ENCODE measurements at places on chromosomes 4 and X.
A peak's percentile ranks its signal among the peaks of the same experiment; 100 is the strongest.

DNA sequence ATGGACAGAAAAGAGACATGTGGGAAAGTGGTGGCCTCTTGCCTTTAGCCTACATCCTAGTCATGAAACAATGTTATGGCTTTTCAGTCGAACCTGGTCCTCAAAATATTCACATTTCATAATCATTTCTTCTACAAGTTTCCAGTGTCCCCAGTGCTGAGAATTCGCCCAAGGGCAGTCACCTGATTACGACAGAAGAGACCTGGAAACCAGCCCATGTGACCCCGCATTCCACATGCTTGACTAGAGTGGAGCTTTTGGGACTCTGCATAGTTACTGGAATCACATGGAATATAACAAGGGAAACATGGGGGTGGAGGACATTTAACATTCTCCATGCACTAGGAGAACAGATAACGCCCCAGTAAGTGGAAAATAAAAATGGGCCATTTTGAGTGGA, 100.1 kb downstream of the PPARGC1A start:
- DNase-seq: no peak

DNA sequence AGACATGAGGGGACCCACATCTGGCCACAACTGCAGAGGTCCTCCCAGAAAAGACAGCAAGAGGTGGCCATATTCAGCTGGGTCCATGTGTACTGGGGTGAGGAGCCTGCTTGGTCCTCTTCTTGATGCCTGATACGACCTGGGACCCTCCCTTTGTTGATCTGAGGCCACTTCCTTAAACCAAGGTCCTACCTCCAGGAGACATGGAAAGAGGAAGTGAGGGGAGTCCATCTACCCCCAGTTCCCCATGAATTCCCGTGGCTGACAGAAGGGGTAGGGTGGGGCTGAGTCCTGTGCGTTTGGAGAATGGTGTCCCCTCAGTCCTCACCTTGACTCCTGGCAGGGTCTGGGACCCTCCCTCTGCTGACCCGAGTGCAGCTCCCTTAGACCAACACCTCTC, 2.1 kb downstream of the MAGEA10 start:
- DNase-seq: no peak

- no peak for DNase-seq
These were observed 1454.3 kb downstream of the FSTL5 start for GRCh38 chr4:160709546-160709945.

- no peak for DNase-seq
These were observed 25.9 kb downstream of the RNF175 start for GRCh38 chr4:153733751-153734448.

GRCh38 chrX:10158279-10159144, 1.7 kb downstream of the CLCN4 start:
- no peak for DNase-seq

- DNase-seq: no peak
These were observed 36.6 kb upstream of the GPR78 start for GRCh38 chr4:8543623-8544022.

- no peak for DNase-seq
These were observed 139.7 kb downstream of the MAPK10 start for GRCh38 chr4:86220121-86220520.

DNA sequence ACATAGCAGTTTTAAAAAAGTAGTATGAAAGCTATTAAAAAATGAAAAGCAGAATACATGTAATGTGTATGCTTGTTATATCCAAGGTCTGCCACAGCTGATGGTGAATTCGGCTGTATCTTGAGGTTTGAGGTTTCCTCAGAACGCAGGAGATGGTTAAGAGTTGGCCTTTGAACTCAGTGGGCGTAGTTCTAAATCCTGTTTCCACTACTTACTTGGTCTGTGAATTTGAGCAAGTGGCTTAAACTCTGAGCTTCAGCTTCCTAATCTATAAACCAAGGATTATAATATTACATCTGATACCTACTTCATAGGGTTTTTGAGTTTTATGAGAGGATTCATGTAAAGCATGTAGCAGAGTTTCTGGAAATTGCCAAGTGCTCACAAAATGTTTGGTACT, 125.2 kb downstream of the STIM2 start:
- no peak for DNase-seq

- peak; percentile 84 for DNase-seq
These were observed 4.8 kb downstream of the SOWAHD start for GRCh38 chrX:119763181-119763580.

DNA sequence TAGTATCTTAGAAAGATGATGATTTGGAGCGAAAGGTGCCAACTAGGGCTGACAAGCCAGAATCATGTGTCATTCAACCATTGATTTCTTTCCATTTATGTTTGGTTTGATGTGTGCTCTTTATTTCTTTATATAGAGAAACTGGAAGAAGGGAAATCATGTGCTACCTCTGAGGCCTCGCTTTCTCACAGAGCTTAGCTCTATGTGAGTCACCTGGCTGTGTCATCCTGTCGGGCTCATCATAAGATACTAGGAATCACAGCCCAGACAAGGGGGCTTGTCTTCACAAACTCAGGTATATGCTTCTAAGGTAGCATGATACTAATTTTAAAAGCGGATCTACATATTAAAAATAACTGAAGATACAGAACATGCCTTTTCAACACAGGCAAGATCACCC, 81.7 kb upstream of the GPM6B start:
- no peak for DNase-seq

DNA sequence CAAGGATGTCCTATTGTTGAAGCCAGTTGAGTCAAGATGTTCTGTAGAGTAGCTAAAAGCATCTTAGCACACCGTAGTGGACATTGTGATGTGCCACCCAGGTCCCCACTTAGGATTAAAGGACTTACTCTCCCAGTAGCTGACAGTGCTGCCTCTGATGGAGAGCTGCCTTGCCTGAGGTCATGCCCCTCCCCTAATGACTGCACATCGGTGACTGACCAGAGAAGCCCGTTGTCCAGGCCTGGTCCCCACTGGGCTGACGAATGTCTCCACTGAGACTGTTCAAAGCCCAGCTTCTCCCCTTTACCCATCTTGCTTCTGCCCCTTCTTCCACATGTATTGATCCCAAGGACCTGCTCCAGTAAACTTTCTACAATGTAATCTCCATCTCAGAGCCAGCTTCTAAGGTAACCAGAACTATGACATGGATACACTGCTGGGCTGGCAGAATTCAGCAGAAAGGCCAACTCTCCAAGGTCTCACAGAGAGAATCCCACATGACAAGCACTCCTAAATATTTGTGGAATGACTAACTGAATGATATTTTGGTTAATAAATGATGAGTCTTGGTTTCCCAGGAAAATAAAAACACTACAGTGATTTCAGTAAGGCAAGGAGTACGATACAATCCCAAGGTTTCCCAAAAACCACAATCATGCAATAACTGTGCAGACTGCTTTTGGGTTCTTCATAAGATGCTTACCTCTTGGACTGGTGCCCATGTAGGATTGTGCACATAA, 82.4 kb upstream of the TMEM150C start:
- peak; percentile 75 for DNase-seq

DNA sequence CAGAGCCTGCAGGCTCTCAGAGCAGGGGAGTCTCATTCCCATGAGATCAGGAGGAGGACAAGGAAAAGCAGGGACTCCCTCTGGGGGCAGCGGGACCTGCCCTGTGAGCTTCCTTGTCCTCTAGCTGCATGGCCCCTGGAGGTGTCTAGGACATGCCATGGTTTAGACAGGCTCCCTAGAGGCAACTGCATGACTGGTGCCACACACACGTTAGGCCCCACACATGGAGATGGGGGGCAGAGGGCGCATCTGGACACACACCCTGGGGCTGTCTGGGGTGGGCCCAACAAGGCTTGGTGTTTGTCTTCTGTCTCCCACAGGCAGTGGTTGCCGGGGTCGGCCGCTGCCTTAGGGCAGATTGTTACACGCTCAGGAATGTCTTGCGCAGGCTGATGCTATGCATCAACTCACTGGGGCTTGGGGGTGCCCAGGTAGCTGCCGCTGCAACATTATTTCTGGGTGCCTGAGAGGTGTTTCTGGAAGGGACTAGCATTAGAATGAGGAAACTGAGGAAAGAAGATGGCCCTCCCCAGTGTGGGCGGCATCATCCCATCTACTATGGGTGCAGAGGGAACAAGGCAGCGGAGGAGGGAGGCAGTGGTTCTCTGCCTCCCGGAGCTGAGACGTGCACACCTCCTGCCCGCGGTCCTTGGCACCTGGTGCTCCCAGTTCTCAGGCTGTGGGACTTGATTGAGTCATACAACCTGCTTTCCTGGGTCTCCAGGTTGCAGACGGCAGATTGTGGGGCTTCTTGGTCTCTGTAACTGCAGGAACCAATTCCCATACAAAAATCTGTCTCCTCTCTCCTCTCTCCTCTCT, 32.1 kb upstream of the GPR78 start:
- DNase-seq: no peak

GRCh38 chrX:41512394-41512793, 65.3 kb downstream of the NYX start:
- no peak for DNase-seq

GRCh38 chr4:139955600-139955999, 198.4 kb downstream of the MAML3 start:
- no peak for DNase-seq

DNA sequence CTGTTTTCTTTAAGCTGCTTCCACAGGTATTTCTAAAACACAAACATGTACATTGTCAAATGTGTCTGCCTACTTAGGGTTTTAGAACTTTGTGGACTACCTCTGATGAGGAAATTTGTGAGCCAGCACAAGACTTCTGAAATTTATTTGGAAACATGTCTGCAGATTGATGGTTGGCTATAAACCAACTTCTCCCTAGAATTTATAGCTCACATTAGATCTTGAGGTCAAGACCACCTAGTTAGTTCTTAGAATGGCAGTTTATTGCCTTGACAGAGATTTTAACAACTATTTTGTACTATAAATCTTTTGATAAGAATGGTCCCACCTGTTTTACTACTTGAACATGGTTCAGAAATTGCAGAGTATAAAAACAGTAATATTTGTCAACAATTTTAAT, 72.7 kb upstream of the AADAT start:
- no peak for DNase-seq

- no peak for DNase-seq
These were observed 598.2 kb upstream of the BOD1L1 start for GRCh38 chr4:14225688-14226207.

- DNase-seq: no peak
These were observed 31.6 kb downstream of the TKTL1 start for GRCh38 chrX:154327038-154327820.

DNA sequence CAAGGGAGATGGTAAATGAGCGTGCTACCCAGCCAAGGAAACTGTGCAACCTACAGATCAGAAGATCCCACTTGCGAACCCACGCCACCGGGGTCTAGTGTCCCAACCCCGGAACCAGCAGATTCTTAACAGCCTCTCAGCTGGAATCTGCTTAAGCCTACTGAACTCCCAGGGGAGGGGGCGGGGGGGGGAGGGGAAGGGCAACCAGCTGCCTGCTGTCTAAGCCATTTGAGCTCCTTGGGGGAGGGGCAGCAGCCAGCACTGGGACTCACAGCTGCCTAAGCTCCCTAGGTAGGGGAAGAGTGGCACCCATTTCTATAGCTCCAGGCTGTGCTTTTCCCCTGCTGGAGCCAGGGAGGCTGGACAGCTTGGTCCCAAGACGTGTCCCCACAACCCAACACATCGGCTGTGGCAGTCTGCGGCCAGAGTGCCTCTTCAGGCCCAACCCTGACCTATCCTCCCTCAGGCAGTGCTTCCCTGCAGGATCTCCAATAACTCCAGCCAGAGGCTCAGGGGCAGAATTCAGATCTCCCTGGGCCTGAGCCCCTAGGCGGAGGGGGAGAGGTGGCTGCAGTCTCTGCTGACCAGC, 289.2 kb downstream of the LDB2 start:
- no peak for DNase-seq

- no peak for DNase-seq
These were observed 132.1 kb upstream of the SLC4A4 start for GRCh38 chr4:71206763-71207162.

GRCh38 chr4:3424522-3425095, 17.2 kb upstream of the HGFAC start:
- no peak for DNase-seq

DNA sequence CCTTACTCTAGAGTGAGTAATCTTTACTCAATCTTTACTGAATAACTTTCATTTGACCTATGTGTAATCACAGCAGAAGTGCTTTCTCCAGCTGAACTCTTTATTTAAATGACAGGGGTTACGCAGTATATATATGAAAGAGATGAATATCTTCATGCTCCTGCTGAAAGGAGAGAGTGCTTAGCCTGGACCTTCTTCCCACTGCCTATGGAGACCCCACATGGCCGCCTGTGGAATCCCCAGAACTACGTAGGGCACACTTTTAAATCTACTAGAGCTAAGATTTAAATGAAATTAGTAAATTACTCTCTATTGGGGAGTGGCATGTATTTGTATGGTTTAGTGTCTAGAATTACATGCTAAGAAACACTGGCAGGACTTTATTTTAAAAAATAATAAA, 391.2 kb downstream of the ANKRD50 start:
- DNase-seq: no peak

GRCh38 chr4:139978692-139979091, 175.3 kb downstream of the MAML3 start:
- no peak for DNase-seq

DNA sequence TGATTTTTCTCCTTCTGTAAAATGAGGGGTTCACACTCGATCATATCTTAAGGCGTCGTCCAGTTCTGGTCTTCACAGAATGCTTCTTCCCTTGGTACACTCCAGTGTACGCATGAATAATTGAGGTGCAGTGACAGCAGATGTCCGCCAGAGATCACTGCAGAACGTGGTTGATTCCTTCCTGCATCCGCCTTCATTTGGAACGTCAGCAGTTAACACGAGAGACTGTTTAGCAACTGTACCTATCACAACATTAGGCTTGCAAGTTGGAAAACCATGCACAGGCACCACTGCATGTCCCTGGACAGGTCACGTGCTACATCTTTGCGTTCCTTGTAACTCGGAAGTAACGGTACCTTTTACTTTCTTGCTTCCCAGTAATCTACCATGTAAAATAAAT, 66.0 kb upstream of the GEMIN8 start:
- DNase-seq: no peak

DNA sequence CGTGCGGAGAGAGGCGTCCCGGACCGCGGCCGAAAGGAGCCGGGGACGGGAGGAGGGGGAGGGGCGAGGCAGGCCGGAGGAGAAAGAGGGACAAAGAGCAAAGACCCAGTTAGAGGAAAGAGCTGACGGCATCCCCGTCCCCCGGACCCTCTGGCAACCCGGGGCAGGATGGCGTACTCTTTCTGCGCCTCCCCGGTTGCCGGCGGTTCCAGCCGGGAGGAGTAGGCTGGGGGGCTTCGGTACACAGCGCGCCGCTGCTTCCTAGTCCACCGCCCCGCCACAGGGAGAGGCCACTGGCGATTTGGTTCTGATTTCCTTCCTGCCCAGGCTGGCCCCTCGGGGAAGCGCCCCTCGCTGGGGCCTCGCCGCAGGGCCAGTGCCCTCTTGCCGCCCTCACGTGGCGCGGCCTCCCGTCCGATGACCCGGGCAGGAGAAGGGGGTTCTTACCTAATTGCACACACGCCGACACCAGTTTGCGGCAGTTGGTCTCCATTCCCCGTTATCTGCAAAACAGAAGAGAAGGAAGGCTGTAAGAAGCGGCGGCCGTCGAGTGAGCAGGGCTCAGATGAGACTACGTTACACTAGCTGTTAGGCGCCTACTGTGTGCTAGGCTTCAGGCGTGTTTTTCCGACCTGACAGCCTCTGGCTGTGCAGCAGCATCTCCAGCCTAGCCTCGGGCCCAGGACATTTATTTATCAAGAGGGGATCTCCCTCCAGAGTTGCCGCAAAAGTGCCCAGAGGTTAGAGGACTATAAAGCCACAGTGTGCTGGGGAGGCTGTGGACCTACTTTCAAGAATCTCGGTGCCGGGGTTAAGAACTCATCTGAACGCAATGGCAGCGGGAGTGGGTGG, 9.9 kb upstream of the PITX2 start:
- no peak for DNase-seq

GRCh38 chrX:130299279-130300009, 30.7 kb upstream of the ZNF280C start:
- DNase-seq: no peak

- peak; percentile 10 for DNase-seq
These were observed 46.4 kb upstream of the PARM1 start for GRCh38 chr4:74886484-74886883.

Data from AG04449 (cell line).